ENCODE measurements at places on chromosomes 16 and 17. TPM values are rescaled to one million over a fixed set of nuclear protein-coding genes. Genes with fewer than 3 reads are reported as not detected.

Gene CENPN
- total RNA-seq, result 322 TPM

Gene TMEM204
- not detected for total RNA-seq

Gene MSLN
- total RNA-seq, result 0.10 TPM

Gene GCGR
- not detected for total RNA-seq

Gene CNGB1
- not detected for total RNA-seq

Gene CCDC78
- total RNA-seq, result 0.12 TPM

Gene MT1H
- not detected for total RNA-seq

GRCh38 chr17:66885417-66885816, 50.5 kb downstream of the CACNG5 start:
- peak; percentile 5 for DNase-seq

DNA sequence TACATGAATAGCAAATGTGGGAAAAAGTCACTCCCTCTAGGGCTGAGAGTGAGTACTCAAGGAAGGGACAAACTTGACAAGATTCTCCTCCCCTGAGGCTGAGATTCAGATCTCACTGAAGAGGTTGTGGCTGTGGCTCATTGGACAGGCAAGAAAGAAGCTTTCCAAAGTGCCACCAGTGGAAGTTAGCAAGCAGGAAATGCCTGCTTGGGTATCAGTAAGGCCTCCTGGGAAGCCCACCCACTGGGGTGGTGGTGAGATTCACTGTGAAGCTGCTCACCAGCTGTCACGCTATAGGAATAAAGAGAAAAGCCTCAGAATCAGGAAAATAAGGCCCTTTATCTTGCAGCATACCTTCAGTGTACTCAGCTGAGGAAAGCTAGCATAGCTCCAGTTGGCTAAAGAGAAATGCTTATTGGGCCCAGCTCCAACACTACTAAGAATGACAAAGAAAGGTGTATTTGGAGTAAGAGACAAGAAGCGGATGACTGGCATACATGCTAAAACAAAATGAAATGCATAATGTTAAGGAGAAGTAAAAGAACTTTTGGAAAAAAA, 274.4 kb upstream of the TOM1L1 start:
- DNase-seq, result no peak

DNA sequence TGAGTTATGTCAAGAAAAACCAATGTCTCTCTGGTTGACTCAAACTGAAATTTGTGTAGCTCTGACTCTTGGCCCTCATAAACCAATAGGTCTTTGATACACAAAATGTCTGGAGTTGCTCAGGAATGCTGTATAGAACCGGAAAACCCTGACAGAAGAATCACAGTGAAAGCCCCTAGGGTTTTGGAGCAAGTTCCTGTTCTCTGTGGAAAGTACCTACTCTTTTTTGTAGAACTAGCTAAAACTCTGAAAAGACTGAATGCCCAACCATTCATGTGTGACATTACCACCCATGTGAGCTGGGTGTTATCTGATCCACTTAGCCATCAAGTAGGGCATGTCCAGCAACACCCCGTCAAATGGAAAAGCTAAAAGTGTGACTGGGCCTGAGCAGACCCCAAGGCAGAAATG, 28.8 kb downstream of the CCL4 start:
- no peak for DNase-seq

DNA sequence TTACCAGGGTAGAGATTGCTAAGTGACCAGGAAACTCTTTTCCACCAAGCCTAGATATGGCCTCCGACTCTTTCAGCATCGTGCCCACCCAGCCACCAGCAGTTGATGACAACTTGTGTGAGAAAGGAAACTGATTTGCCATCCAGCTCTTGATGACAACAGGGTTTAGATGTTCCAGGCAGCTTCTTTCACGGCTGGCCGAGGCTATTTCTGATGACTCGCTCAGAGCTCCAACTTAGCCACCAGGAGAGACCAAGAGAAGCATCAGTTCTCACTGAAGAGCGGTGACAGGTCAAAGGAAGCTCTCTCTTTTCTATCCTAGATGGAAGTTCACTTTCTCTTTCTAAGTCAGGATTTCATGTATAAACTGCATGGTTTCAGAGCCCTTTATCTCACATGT, 61.2 kb downstream of the MPHOSPH6 start:
- peak; percentile 8 for DNase-seq

DNA sequence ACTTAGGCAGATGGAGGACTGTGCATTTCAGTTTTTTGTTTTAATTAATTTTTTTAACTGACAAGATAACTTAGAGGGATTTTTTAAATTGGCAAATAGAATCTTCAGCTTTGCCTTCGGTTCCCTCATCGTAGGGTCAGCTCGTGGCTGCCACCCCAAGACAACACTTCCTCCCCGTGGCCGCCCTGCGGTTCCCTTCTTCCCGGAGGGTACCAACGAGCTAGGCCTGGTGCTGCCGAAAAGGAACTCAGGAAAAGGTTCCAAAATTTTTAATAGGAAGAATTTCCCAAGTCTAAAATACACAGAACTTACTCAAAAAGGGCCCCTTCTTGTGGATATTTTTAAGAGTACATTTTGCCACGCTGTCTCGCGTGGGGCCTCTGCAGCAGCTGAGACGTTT, 210.4 kb upstream of the CHMP6 start:
- DNase-seq, result peak; percentile 46

DNA sequence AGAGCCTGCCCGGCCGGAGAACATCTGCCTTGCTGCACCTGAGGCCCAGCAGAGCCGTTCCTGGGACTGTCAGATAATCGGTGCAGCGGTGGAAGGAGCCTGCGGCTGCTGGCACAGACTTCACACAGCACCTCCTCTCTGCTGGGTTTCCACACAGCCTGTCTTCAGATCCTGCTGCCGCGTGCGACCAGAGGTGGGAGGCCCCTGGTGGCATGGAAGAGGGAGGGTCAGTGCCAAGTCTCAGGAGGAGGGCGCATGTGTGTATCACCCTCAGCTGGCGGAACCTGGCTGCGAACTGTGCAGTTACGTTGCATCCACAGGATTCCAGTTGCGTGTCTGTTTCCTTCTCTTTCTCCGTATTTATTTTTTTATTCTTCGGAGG, 3.3 kb downstream of the CDK5R1 start:
- peak; percentile 43 for DNase-seq

GRCh38 chr16:86379505-86379846, 130.9 kb upstream of the FOXF1 start:
- peak; percentile 87 for DNase-seq

DNA sequence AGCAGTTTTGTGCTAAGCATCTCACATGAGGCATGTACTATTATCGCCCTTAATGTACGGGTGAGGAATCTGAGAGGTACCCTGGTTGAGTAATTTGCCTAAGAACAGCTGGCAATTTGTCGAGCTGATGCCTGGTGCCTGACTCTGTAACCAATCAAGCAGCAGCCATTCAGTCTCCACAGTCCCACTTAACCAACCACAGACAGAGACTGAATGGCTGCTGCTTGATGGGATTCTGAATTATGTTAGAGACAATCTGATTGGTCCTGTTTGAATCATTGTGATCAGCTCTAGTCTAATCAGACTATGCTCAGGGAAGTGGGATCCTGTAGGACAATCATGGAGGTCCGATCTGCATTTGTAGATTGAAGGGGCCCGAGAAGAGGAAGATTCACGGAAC, 447.0 kb downstream of the SHISA9 start:
- peak; percentile 14 for DNase-seq

GRCh38 chr16:3643095-3643730, 11.3 kb upstream of the DNASE1 start:
- no peak for DNase-seq

- no peak for DNase-seq
Measured at GRCh38 chr16:27596411-27596810, 46.5 kb downstream of the KATNIP start.

GRCh38 chr17:50685691-50686493, 21.8 kb downstream of the ANKRD40 start:
- DNase-seq, result no peak

DNA sequence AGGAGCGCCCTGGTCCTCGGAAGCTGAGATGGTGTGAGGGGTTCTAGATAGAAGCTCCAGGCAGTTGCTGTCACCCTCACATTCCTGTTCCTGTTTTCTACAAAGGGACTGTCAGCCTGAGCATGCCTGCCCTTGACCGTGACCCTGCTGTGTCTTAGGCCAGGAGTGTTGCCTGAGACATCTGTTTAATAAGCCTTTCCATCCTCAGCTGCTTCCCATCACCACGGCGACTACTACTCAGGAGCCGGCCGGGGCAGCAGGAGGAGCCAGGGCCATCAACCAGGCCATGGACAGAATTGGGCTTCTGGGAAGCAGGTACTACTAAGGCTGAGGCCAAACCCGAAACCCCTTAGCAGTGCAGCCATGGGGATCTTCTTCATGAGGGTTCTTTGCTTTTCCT, 151.4 kb downstream of the KATNIP start:
- no peak for DNase-seq

DNA sequence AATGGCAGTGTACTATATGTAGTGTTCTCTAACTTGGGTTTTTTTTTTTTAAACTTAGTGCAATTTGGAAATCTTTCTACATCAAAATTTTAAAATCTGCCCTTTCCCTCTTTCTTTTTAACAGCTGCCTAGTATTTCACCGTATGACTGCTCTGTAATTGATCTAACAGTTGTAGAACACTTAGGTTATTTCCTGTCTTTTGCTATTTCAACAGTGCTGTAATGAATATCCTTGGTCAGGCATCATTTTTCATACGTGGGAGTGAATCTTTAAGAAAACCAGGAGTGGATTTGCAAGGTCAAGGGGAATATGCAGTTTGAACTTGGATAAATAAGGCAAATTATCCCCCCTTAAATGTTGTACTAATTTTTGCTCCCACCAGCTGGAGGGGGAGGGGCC, 3.8 kb downstream of the NLRC5 start:
- no peak for DNase-seq

GRCh38 chr16:4194661-4195060, 47.2 kb downstream of the SRL start:
- no peak for DNase-seq

GRCh38 chr17:77617516-77617915, 341.0 kb upstream of the TNRC6C start:
- no peak for DNase-seq

GRCh38 chr16:65178151-65178550, 56.3 kb upstream of the CDH11 start:
- DNase-seq, result peak; percentile 64

DNA sequence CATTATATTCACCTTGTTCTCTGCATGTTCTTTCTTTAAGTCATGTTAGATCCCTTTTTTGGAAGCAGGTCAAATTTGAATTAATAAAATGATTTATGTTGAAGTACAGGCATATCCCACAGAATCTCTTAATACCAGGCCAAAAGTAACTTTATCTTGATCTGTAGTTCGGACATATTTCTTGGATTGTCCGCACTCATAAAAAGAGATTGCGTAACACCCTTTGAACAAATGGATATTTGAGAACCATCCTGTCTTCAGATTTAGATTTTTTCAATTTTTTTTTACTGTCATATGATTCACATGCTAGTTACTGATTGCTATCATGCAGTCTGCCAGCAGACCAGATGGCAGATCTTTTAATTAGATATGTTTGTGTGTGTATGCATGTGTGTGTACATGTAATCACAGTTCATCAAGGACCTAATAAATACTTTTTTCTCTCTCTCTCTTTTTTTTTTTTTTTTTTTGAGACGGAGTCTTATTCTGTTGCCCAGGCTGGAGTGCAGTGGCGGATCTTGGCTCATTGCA, 352.6 kb downstream of the WWOX start:
- DNase-seq, result no peak

DNA sequence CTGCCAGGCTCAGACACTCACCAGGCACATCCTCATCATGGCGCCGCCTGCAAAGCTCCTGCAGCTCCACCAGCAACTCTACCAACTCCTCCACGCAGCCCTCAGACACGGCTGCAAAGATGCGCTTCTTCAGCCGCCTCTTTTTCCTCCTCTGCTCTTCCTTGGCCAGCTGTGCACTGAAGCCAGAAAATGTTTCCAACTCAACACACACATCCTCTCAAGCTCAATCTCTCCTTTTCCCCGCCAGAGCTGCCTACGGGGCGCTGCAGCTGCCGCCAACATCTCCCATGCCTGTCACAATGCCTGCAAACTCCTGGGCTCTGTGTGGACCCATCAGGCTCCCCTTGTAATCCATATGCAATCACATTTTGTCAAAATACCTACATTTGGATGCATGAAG, 14.2 kb downstream of the TRPV3 start:
- no peak for DNase-seq

GRCh38 chr16:85778873-85779272, 20.5 kb downstream of the EMC8 start:
- DNase-seq, result no peak

DNA sequence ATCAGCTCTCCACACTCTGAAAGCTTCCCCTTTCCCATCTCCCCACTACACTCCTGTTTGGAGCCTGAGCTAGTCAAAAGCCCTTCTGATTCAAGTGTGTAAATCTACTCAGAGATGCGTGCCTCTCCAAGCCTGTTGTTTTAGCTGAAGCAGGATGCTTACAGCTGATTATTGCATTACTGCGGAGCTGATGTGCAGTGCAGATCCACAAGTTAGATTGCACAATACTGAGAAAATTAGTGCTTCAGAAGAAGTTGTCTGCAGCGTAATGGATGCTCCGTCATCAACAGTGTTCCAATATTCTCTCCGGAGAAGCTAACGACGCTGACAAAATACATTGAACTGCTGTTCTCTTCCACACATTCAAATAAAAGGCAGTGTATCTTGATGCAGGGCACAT, 44.8 kb upstream of the NLRP1 start:
- no peak for DNase-seq

DNA sequence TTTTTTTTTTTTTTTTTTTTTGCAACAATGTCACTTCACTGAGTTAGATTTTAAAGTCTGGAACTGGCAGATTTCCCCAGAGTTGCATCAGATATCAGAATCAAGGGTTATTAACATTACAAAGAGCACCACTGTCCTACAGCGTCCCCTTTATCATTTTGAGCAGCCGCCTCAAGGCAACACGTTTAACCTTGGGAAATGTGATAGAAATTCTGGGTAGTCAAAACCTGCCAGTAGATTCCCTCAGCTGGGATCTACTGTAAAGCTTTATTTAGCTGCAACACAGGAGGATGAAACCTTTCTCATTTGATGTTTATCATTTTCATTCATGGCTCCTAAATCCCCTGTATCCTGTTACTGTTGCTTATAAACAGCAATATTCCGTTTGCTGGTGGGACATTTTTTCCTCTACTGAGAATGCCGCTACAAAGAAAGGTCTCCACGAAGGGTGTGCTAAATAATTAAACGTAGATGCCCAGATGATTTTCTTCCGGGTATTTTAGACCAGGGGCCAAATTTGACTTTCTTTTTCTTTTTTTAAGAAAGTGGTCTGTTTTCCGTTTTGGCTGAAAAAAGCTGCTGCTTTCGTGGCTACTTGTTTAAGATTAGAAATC, 436.1 kb upstream of the GOT2 start:
- no peak for DNase-seq

Measured in RPMI7951 (cell line).